ENCODE measurements at places on chromosomes 12 and 14. TPM values are rescaled to one million over a fixed set of nuclear protein-coding genes. Genes with fewer than 3 reads are reported as not detected.

OLR1 gene
- 1.9 TPM for polyA plus RNA-seq

DNA sequence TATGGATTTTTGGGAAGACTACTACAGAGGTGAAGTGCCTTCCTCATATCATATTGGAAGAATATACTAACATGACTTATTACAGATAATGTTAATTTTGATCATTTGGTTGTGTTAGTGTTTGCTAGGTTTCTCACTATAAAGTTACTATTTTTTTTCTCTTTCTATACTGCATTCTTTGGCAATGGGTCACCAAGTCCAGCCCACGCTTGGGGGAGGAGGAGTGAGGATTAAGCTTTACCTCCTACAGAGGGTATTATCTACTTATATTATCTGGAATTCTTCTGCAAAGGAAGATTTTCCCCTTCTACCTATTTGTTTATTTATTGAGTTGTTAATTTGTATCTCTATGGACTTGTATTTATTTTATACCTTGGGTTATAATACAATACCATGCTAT, 31.5 kb downstream of the SCN8A start:
- no peak for DNase-seq

GRCh38 chr14:58356268-58356667, 39.5 kb upstream of the TOMM20L start:
- DNase-seq: no peak

DNA sequence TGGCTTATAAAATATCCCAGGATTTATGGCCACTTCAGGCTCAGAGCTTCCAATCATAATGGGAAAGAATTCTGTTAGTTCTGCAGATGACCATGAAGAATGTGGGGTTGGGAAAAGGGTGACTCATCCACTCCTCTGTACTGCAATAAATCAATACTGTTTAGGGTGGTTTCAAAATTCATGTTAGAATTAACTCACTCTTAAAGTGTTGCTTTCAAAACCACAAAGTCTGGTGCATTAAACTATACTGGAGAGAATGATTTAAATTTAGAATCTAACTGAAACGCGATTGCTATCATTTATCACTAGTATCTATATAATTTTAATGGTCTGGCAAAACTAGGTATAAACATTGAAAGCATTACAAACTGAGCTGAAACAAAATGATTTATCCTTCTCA, 798 bp downstream of the CCDC198 start:
- no peak for DNase-seq

DNA sequence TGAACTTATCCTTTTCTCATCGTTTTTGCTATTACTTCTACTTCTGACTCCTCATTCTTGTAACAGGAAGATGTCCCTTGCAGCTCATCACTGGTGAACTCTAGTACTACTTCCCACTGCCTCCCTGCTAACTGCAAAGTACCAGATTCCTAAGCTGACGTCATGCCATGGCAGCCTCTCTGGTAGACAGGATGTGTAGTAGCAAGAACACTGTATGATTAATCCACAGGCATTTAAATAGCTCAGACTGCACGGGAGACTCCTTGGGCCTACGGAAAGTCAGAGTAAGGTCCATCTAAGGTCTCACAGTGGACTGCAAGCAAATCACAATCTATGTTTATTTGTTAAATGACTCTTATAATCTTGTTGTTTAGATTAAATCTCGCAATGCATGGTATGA, 43.5 kb downstream of the DNAI7 start:
- peak; percentile 78 for DNase-seq

DNA sequence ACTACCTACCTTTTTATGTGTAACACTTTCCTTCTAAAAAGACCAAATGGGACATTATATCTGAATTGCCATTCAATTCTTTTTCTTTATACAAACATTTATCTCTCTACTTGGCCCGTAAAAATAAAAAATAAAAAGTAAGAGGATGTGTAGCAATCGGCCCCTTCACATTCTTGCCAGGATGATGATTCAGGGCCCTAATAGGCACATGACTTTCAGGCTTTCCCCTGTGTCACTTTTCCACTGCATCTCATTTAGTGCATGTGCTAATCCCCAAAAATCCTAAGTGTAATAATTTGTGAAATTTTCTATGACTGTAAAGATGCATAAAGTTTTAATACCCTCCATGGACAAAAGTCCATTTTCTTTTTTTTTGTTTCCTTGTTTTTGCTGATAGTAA, 23.0 kb upstream of the ATP2B1 start:
- DNase-seq: peak; percentile 38

GRCh38 chr12:68624933-68625332, 14.2 kb downstream of the RAP1B start:
- no peak for DNase-seq

SARNP gene
- 131 TPM for polyA plus RNA-seq

- peak; percentile 30 for DNase-seq
These were observed 488.5 kb downstream of the LRFN5 start for GRCh38 chr14:42095155-42095554.

MMP14 gene
- 15.5 TPM for polyA plus RNA-seq

SERPINA12 gene
- polyA plus RNA-seq: not detected

- peak; percentile 83 for DNase-seq
These were observed at the start of gene ABCD2 for GRCh38 chr12:39619660-39620433. Gene ABCD2, minus strand, starts transcription at chr12:39619803. Its CDS starts 188 bp downstream, at chr12:39619615.

AKT1 gene
- 230 TPM for polyA plus RNA-seq

DNA sequence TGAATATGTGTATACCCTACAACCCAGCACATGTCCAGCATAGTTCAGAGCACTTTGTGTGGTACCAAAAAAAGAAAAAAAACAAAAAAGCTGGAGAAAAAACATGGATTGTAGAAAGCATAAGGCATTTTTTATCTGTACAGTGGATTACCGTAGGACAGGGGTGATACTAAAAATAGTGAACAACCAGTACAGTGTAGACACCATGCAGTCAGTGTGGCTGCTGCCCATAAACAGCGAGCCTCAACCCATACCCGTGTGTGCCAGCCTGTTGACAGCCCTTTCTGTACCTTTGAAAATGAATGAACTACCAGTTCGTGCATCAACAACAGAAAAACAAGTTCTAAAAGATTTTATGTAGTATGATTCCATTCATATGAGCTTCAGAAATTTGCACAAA, 25.1 kb downstream of the RASSF8 start:
- no peak for DNase-seq

DNA sequence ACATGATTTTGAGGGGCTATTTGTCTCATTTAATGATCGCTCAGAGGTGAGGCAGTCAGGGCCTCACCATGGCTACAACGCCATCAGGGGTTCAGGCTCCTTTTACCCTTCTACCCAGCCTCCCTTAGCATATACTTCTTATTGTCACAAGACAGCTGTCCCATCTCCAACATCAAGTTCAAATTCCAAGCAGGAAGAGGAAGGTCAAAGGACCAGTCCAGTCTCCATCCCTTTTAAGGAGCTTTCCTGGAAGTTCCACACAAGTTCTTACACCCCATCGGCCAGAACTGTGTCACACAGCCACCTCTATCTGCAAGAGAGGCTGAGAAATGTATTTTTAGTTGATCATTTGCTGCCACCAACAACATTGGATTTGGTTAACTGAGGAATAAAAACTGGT, 8.3 kb upstream of the TMEM106C start:
- no peak for DNase-seq

- no peak for DNase-seq
These were observed 29.6 kb downstream of the PMCH start for GRCh38 chr12:102167821-102168604.

DNA sequence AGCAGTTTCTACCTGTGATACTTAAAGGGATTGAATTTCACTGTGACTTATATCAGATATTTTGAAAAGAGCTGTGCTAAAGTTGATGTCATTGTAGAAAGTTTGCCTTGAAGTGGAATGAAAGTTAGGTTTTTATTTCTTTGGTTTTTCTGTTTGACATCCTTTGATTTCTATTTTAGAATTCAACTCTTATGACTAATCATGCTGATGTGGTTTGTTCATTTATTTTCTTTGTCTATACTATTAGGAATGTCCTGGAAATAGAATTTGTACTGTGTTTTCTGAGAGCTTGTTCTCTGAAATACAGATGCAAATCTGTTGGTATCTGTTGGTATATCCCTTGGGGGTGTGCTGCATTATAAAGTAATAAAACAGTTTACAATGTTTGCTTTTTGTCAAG, 3.3 kb downstream of the CNOT2 start:
- DNase-seq: no peak

- no peak for DNase-seq
These were observed 1.9 kb downstream of the TRIM9 start for GRCh38 chr14:51092965-51093364.

SLCO1C1 gene
- polyA plus RNA-seq: 0.24 TPM

GRCh38 chr12:82848845-82849244, 162.1 kb downstream of the TMTC2 start:
- no peak for DNase-seq

DNA sequence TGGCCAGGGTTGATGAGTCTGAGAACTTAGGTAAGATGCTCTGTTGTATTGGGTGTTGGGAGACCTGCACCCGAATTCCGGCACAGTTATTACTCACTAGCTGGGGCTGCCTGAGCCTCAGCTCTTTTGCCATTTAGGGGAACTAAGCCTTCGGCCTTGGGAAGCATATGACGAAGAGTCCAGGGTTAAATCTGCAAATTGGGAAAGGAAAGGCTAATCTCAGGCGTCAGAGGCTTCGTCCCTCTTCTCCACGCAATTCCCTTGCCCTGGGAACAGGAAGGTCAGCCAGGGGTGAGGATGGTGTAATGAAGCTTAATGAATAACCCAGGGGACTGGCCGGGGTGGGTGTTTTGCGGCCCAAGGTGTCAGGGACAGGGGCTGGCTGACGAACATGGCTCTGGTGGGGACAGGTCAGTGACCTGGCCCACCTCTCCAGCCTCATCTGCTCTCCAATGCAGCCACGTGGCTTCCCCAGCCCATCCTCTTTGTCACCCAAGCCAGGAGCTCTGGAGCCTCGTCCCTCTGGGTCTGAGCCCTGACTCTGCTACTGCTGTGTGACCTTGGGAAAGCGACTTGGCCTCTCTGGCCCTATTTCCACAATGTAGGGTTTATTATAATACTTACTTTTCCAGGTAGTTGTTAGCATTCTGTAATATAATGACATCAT, 3.8 kb upstream of the SDSL start:
- peak; percentile 84 for DNase-seq

- peak; percentile 51 for DNase-seq
These were observed 26.8 kb upstream of the PEX5 start for GRCh38 chr12:7162691-7163114.

DNA sequence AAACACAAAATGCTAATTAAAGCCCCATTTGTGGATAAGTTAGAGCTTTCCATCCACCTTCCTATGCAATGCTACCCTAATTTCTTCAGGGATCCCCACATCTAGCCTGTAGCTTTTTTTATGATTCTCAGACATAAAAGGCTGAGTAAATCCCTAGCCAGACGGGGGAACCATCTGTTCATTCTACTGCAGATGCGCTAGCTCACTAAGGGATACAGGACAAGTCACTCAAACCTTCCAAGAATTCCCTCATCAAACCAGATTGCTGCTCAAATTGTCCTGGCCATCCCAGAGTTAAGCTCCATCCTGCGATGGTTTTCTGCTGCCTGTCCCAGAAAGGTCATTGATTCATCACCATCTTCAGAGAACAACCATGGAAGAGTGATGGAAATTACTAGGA, 56.7 kb downstream of the MYRFL start:
- no peak for DNase-seq

GRCh38 chr14:75092698-75093097, 23.3 kb downstream of the ZC2HC1C start:
- DNase-seq: no peak

RTL1 gene
- 6.2 TPM for polyA plus RNA-seq

- no peak for DNase-seq
These were observed 553.1 kb downstream of the DIO2 start for GRCh38 chr14:79658221-79658620.

- no peak for DNase-seq
These were observed 82.6 kb downstream of the SLCO1A2 start for GRCh38 chr12:21252070-21252469.

PZP gene
- 0.17 TPM for polyA plus RNA-seq

- DNase-seq: no peak
These were observed 4.5 kb downstream of the DDX47 start for GRCh38 chr12:12817616-12818015.

SELPLG gene
- polyA plus RNA-seq: 3.3 TPM

DNA sequence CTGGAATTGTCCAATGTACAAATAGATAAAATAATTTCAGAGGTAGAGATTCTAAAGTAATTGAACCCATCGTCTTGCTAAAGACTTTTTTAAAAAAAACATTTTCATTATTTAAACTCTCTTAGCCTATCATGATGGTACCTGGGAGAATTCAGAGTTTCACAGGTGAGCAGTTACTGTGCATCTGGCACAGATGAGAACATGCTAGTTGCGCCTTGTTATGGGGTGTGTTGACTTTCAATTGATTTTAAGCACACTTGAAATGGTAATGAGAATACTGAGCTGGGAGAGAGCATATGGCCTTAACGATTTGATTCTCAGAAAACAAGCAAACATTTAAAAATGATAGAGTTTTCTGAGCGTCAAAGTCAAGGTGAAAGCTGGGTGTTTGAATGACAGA, 66.6 kb downstream of the FLRT2 start:
- no peak for DNase-seq

DNA sequence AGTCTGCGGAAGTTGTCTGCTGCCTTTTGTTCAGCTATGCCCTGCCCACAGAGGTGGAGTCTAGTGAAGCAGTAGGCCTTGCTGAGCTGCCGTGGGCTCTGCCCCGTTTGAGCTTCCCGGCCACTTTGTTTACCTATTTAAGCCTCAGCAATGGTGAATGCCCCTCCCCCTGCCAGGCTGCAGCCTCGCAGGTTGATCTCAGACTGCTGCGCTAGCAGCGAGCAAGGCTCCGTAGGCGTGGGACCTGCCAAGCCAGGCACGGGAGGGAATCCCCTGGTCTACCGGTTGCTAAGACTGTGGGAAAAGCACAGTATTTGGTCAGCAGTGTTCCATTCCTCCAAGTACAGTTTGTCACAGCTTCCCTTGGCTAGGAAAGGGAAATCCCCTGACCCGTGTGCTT, 143.6 kb downstream of the DYRK2 start:
- no peak for DNase-seq

DNA sequence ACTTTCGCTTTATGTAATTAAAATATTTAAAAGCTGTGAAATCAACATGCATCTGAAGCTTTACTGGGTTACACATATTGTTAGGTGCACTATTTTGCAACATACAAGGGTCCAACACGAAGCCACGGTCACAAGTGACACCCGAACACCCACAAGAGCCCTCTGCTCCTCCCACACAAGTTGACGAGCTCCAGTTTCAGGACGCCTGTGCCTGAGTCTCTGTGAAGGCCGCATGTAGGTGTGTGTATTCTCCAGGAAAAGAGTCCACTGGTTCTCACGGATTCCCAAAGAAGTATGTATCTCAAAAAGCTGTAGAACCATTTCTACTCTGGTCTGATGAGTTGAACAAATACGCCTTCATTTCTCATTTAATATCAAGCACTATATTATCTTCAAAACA, 12.0 kb downstream of the SLC15A4 start:
- DNase-seq: no peak

TMEM132C gene
- 3.3 TPM for polyA plus RNA-seq

- no peak for DNase-seq
These were observed 571.4 kb upstream of the ATP2B1 start for GRCh38 chr12:90280033-90280432.

DNA sequence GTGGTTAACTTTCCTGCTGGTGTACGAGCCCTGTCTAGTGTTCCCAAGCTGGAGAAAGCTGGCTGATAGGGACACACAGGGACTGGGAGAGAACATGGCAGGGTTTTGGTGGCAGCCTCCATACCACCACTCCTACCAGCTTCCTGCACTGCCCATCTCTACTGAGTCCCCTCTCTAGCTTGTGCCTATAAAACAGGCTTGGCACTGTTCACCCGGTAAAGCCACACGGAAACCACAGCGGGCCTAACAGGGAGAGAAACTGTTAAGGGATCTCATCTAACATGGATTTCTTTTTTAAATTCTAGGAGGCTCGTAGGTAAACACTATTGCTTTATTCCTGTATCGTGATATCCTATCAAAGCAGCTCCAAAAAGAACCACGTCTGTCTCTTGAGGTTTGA, 204.7 kb downstream of the TTC7B start:
- DNase-seq: no peak
